ENCODE measurements at places on chromosomes 5 and 9. TPM values are rescaled to one million over a fixed set of nuclear protein-coding genes. Genes with fewer than 3 reads are reported as not detected.
A peak's percentile ranks its signal among the peaks of the same experiment; 100 is the strongest.

- peaks cover 6% of the 10 kb centered on the region for H3K4me1 ChIP-seq
- no peaks in the 10 kb centered on the region for H3K36me3 ChIP-seq
- H3K4me3 ChIP-seq: no peak overlapping the region
- no peaks in the 10 kb centered on the region for H3K27me3 ChIP-seq
- H3K27ac ChIP-seq: no peak overlapping the region
- DNase-seq: no peak
Observed at GRCh38 chr5:98573834-98574320, 199.6 kb upstream of the RGMB start.

GRCh38 chr9:84061613-84062193, 81.1 kb downstream of the RMI1 start:
- H3K27ac ChIP-seq: no peak overlapping the region
- H3K27me3 ChIP-seq: no peaks in the 10 kb centered on the region
- DNase-seq: no peak
- H3K4me3 ChIP-seq: no peak overlapping the region
- no peaks in the 10 kb centered on the region for H3K36me3 ChIP-seq

GRCh38 chr5:176192094-176192721, 46.0 kb upstream of the SIMC1 start:
- no peak overlapping the region for H3K4me3 ChIP-seq
- no peak overlapping the region for H3K27ac ChIP-seq
- H3K27me3 ChIP-seq: peaks cover 2% of the 10 kb centered on the region
- no peaks in the 10 kb centered on the region for H3K36me3 ChIP-seq

DNA sequence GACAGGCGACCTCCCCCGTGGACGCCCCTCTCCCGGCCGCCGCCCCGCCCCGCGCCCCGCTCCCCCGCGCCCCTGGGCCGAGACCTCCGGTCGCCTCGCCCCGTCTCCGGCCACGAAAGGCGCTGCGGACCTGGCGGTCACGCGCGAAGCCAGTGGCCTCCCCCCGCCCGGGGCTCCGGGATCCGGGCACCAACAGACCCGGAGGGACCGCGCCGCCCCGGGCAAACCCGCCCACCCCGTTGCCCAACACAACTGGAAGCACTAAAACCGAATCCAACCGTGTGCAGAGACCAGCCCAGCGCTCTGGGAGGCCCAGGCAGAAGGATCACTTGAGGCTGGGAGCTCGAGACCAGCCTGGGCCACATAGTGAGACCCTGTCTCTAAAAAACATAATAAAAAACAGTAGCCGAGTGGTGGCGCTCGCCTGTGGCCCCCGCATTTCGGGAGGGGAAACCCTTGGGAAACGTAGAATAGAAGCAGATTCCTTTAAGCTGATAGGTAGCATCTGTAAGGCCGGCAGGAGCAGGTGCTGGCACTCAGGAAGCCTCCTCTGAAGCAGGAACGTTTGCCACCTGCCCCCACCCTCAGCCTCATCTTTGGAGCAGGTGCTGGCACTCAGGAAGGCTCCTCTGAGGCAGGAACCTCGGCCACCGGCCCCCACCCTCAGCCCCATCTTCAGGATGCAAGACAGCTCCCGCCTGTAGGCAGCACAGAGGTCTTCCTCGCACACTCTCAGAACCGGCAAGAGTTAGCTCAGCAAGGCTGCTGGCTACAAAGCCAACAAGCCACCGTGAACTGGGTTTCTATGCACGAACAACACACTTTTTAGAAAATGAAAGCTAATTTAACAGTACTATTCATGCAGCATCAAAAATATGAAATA, 4.6 kb upstream of the SLC9A3 start:
- no peak overlapping the region for H3K27ac ChIP-seq
- H3K4me3 ChIP-seq: no peak overlapping the region
- H3K27me3 ChIP-seq: peaks cover 84% of the 10 kb centered on the region

DNA sequence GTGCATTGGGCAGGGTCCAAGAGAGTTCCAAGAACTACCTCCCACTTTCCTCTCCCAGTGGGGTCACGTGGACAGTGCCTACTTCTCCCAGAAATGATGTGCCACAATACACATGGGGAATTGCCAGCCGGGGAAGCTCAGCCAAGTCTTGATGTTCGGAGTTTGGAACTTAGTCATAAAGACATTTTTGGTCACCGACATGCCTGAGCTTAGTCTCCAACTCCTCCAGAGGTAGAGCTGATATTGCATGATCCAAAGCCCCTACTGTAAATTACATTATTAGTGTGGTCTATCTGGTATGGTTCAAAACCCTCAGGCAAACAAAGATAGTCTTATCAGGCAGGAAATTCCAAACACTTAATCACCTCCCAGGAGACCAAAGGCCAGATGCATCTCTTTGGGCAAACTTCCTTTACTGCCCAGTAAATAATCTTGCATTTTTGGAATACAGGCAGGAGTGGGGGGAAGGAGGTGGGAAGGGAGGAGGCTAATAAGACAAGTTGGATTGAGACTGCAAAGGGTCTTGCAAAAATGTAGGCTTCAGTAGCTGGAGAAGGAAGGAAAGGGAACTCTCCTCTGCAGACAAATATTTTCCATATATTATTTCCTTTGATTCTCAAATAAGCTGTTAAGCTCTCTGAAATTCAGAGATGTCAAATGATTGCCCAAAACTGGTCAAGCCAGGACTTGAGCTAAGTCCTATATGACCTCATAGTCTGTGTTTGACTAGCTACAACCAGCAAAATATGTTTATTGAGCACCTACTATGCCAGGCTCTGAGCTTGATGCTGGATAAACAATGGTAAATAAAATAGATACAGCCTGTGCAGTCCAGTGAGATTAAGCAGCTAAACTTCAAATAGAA, 99.4 kb downstream of the DRD1 start:
- H3K4me1 ChIP-seq: peaks cover 17% of the 10 kb centered on the region
- H3K4me3 ChIP-seq: no peak overlapping the region
- H3K36me3 ChIP-seq: no peaks in the 10 kb centered on the region
- H3K27me3 ChIP-seq: no peaks in the 10 kb centered on the region

GRCh38 chr5:163434401-163434866, 3.0 kb upstream of the CCNG1 start:
- no peak overlapping the region for H3K4me3 ChIP-seq
- H3K27ac ChIP-seq: no peak overlapping the region
- peaks cover 5% of the 10 kb centered on the region for H3K36me3 ChIP-seq
- H3K27me3 ChIP-seq: no peaks in the 10 kb centered on the region

DNA sequence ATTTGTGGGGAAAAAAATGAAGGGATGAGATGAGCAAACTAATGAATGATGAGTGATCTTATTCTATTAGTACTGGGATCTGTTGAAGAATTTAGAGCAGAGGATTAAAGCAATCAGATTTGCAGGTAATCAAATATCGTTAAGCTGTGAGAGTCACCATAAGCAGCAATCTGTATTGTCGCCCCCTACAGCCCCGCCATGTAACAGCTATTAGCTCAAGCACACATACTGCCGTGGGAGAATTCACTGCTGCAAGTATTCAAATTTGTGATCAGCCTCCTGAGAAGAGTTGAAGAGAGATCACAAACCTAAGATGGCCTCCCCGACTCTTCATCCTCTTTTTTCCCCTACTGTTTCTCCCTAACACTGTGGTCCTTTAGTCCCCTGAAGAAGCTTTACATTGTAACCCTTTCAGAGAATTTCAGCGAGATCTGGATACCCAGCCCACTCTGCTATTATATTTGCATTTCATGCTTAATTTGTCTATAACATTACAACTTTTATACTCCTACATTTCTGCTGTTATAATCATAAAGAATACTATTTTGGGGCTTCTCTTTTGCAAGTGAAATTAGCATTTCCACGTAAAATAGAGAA, 28.5 kb upstream of the PHF24 start:
- peaks cover 4% of the 10 kb centered on the region for H3K27me3 ChIP-seq
- H3K36me3 ChIP-seq: no peaks in the 10 kb centered on the region
- H3K27ac ChIP-seq: no peak overlapping the region

CFAP77 gene
- total RNA-seq: not detected

- H3K27ac ChIP-seq: no peak overlapping the region
- peaks cover 17% of the 10 kb centered on the region for H3K4me1 ChIP-seq
- no peak for DNase-seq
Observed at GRCh38 chr9:124216474-124217176, 41.1 kb upstream of the NEK6 start.

- no peaks in the 10 kb centered on the region for H3K4me1 ChIP-seq
- H3K27me3 ChIP-seq: peaks cover 2% of the 10 kb centered on the region
- H3K4me3 ChIP-seq: no peak overlapping the region
- H3K27ac ChIP-seq: no peak overlapping the region
- no peaks in the 10 kb centered on the region for H3K36me3 ChIP-seq
- peak; percentile 61 for DNase-seq
Observed at GRCh38 chr9:79263628-79264027, 308.1 kb upstream of the TLE4 start.

- peak overlapping the region; percentile 26 for H3K27ac ChIP-seq
- H3K27me3 ChIP-seq: no peaks in the 10 kb centered on the region
- H3K36me3 ChIP-seq: peaks cover 9% of the 10 kb centered on the region
- H3K4me1 ChIP-seq: peaks cover 47% of the 10 kb centered on the region
Observed at GRCh38 chr5:14212838-14213237, 69.7 kb downstream of the TRIO start.

DNA sequence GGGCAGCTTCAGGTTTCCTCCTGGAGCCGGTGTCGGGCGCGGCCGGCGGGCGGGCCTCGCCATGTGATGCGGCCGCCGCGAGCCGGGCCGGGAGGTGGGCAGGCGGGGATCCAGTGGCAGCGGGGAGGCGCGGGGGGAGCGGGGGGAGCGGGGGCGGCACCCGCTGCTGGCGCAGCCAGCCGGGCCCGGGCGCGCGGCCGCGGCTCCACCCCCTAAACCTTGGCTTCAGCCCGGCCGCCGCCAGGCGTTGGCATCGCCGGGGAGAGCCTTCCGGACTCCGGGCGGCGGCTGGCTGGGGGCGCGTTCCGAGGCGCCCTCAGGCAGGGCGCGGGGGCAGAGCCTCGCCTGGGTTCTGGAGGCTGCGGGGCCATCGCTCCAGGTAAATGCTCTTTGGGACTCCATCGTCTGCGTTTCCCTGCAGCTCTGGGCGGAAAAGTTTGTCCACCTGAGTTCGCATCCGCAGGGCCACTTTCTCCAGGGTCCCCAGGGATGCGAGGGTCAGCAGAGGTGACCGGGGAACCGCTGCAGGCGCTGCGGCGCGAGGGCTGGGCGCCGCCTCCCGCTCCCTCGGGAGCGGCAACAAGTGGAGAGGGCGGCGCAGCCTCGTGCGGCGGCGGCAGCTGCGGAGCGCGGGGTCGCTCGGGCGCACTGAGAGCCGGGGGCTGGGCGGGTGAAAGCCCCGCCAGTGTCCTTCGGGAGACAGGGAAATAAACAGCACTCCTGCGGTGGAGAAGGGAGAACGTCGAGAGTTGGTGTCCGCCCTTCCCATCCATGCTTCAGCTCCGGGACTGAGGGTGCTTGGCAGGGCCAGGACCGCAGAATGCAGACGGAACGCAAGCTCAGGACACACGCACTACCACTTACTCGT, at the start of gene ARHGEF28:
Gene ARHGEF28, plus strand, starts transcription at position 253 of the 868 bp plus-strand sequence. CDS start 58,656 bp downstream, outside the sequence.
- H3K36me3 ChIP-seq: no peaks in the 10 kb centered on the region
- DNase-seq: peak; percentile 28
- H3K4me1 ChIP-seq: peaks cover 3% of the 10 kb centered on the region
- H3K27ac ChIP-seq: peak within 1 kb of the TSS; percentile 67
- no peaks in the 10 kb centered on the region for H3K27me3 ChIP-seq

DNA sequence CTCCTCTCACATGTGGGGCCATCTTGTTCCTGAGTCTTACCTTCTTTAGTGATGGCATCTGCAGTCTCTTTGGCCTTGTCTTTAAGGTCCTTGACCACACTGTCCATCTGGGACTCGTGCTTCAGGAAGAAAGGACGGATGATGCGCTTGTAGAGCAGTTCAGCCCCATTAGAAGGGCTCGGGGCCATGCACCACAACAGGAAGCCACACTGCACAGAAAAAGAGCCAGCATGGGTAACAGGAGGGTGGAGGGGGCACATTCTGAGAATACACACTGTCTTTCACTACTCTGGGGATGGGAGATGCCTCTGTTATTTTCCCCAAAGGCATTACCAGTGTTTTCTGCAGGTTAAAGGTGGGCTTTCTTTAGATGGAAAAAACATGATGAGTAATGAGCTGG, 25.9 kb downstream of the SRP19 start:
- no peak overlapping the region for H3K27ac ChIP-seq
- H3K4me3 ChIP-seq: no peak overlapping the region
- no peaks in the 10 kb centered on the region for H3K4me1 ChIP-seq
- H3K36me3 ChIP-seq: peaks cover 41% of the 10 kb centered on the region
- DNase-seq: no peak

PCDHGA10 gene
- total RNA-seq: 6.9 TPM

PDLIM4 gene
- 97.5 TPM for total RNA-seq

SLC27A6 gene
- total RNA-seq: under 0.01 TPM

FOXD4L4 gene
- total RNA-seq: under 0.01 TPM

ORM2 gene
- not detected for total RNA-seq

- no peak for DNase-seq
- H3K27ac ChIP-seq: no peak overlapping the region
- H3K4me1 ChIP-seq: no peaks in the 10 kb centered on the region
- no peaks in the 10 kb centered on the region for H3K36me3 ChIP-seq
- H3K4me3 ChIP-seq: no peak overlapping the region
Observed at GRCh38 chr5:6539060-6539459, 90.4 kb downstream of the UBE2QL1 start.

GRCh38 chr5:111439473-111440075, 72.8 kb downstream of the STARD4 start:
- H3K27ac ChIP-seq: no peak overlapping the region
- H3K4me3 ChIP-seq: no peak overlapping the region
- peak; percentile 65 for DNase-seq
- H3K27me3 ChIP-seq: no peaks in the 10 kb centered on the region
- H3K4me1 ChIP-seq: peaks cover 9% of the 10 kb centered on the region

- H3K4me1 ChIP-seq: peaks cover 4% of the 10 kb centered on the region
- H3K27ac ChIP-seq: no peak overlapping the region
- DNase-seq: peak; percentile 59
- no peaks in the 10 kb centered on the region for H3K36me3 ChIP-seq
- no peak overlapping the region for H3K4me3 ChIP-seq
- no peaks in the 10 kb centered on the region for H3K27me3 ChIP-seq
Observed at GRCh38 chr5:107997338-107997980, 326.7 kb upstream of the EFNA5 start.

SLC25A2 gene
- 0.28 TPM for total RNA-seq

- H3K27ac ChIP-seq: no peak overlapping the region
- no peak overlapping the region for H3K4me3 ChIP-seq
- H3K4me1 ChIP-seq: no peaks in the 10 kb centered on the region
- H3K27me3 ChIP-seq: peaks cover 9% of the 10 kb centered on the region
- DNase-seq: no peak
Observed at GRCh38 chr9:99515895-99516656, 294.0 kb downstream of the SEC61B start.

SETX gene
- 67.8 TPM for total RNA-seq

DNA sequence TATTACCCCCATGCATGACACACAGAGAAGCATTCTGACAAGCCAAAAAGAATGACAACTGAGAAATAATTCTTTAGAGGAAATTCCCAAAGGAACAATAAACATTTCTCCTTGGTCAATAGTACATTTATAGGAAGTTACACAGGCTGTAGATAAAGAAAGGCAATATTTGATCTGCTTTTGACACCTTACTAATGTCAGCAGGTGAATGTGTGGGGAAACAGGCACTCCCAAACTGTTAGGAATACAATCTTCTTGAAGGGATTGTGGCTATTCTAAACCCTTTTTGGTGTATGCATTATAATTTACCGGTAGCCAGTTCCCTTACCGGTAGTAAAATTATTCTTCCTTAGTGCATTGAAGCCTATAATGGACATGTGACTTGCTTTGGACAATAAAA, 116.1 kb upstream of the FTMT start:
- no peaks in the 10 kb centered on the region for H3K4me1 ChIP-seq
- no peak for DNase-seq
- H3K27me3 ChIP-seq: no peaks in the 10 kb centered on the region
- H3K4me3 ChIP-seq: no peak overlapping the region
- no peaks in the 10 kb centered on the region for H3K36me3 ChIP-seq
- H3K27ac ChIP-seq: no peak overlapping the region
